ENCODE measurements at places on chromosomes 6 and 20.

DNA sequence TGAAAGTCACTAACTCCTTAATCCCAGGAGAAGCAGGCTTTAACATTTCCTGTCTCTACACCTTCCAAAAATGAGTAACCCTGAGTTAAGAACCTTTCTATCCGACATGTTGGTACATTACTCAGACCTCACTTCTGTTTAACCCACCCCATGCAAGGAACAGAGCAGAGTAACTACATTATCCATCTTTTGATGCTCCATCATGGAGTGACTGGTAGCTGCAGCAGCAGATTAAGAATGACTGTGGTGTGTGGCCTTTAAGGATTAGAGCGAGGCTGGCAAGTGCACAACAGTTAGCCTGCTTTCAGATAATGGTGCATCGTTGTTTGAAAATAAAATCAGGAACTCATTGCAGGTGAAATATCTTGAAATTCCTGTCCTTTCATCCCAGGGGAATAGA lies 2.0 kb downstream of the TRAF3IP2 start:
- no peak for DNase-seq

DNA sequence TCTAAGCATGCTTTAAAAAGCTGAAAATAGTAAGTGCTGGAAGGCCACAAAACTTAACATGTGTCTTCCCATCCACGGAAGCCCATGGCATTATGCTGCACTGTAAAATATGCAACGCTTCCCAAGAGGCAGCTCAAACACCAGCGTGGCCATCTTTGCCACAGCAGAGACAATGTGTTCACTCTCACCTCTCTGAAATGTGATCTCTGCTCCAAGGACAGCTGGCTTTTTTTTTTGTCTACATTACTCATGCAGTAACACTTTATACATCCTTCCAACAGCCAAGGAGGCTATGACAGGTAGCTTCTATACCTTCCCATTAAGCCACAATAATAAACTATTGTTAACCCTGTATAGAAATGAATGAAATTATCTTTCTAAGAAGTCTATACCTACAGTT lies 49.2 kb downstream of the BLOC1S5 start:
- DNase-seq = no peak

DNA sequence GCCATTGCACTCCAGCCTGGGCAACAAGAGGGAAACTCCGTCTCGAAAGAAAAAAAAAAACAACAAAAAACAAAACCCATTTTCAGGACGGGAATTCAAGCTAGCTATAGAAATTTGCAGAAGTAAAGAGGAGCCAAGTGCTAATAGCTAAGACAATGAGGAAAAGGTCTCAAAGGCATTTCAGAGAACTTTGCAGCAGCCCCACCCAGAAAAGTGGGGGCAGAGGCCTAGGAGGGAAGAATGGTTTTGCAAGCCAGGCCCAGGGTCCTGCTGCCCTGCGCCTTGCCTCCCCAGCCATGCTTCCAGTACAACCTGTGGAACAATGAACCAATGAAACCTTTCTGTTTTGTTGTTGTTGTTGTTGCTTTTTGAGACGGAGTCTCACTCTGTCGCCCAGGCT lies 38.3 kb upstream of the SAMHD1 start:
- DNase-seq = no peak

DNA sequence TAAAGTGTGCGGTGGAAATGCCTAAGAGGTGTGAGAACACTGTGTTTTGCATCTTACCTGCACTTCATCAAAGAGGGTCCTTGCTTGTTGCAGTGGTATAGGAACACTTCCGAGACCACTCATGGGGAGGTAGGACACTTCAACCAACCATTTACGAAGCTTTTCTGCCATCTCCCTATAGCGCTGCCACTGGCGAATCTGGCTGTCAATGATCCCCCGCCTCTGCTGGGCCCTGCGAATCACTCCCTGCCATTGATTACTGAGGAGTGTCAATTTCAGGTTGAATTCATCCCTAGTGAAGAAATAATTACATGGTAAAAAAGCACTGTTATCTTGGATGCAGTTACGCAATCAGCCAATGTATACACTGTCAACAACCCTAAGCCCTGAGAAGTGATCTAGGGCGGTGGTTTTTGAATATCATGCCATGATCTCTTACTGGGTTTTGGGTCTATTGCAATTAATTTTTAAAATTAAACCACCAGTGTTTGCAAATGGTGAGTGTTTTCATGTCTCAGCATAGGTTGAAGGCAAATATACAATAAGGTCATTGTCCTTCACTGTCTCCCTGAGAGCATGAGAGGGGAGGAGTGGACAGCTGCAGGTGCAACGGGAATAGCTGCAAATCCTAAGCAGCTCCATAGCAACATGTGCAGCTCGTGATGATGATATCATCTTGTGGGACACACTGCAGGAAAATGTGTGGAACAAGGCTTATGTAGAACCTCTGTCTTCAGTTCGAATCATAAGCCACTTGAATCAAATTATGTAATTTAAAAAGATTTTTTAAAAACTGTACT lies 400.6 kb downstream of the ESR1 start:
- DNase-seq = no peak

DNA sequence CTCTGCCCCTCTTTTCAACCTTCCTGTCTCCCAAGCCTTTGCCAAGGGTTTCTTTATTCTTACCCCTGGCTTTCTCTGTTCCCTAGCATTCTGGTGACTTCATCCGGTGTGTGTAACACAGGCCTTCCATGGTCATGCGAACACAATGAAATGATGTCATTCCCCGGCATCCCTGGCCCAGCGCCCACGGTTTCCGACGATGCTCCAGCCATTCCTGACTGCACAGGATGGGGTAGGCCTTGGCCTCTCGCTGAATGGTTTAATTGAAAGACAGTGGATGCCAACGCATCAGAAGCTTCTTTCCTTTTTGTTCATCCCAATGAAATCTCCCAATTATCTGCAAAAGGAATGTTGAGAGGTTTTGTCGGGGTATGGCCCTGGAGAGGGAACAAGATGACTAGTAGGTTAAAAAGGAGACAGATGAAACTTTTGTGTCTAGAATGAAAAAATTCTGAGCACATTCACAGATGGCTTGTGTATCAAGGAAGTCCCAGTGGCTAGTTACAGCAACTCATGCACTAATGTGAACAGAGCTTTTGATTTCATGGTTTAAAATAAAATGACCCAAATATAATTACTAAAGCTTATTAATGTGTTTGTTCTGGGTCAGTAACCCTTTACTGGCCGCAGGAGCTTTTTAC lies 655.0 kb downstream of the QKI start:
- no peak for DNase-seq

- DNase-seq = no peak
These were observed 109.6 kb upstream of the CARMIL1 start for GRCh38 chr6:25169553-25169952.

DNA sequence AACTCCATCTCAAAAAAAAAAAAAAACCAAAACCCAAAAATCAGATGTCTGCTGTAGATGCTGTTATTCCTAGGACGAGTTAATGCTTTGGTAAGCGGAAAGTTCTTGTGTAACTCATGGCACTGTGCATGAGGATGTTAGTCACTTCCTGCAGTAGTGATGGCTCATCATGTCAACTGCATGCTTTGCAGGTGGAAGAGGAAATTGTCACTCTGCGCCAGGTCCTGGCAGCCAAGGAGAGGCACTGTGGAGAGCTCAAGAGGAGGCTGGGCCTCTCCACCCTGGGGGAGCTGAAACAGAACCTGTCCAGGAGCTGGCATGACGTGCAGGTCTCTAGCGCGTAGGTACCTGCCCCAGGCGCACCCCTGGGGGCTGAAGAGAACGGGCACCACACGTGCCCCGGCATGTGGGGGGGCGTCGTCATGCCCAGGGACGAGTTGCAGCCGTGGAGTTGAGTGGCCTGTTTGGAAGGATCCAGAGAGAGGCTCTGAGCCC lies 8.5 kb downstream of the TPD52L2 start:
- DNase-seq = no peak

GRCh38 chr6:33329058-33329457 lies 11.5 kb upstream of the ZBTB22 start:
- no peak for DNase-seq

GRCh38 chr20:47427746-47428145 lies 71.2 kb upstream of the ZMYND8 start:
- DNase-seq = no peak

- no peak for DNase-seq
These were observed 9.1 kb downstream of the BCAS1 start for GRCh38 chr20:54061101-54061881.

DNA sequence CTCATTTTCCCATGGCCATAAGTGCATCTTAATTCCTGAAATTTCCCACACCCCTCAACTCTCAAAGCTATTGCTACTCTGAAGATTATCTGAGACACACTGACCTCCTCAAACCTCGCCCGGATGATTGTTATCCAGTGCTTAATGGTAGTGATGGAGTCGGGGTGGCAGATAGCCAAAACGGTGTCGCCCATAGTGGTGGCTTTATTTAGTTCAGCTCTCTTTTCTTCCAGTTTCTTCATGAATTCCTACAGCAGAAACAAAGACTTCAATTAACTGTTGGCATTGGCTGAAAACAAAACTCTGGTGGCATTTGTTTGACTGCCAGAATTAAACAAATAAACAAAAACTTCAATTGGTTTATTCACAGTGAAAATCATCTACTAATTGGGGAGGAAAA lies 165.4 kb downstream of the DST start:
- DNase-seq = no peak

DNA sequence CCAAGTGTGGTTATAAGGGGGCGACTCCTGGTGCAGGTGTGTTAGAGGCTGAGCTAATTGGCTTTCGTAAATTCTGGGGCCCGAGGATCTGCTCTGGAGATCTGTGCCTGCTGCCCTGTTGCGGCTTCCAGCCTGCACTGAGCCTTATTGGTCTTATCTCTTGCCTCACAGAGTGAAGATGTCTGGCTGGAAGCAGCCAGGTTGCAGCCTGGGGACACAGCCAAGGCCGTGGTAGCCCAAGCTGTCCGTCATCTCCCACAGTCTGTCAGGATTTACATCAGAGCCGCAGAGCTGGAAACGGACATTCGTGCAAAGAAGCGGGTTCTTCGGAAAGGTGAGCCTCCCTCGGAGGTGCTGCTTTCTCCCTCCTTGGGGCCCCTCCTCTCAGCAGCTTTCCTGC lies 20.0 kb downstream of the PRPF6 start:
- DNase-seq = no peak

DNA sequence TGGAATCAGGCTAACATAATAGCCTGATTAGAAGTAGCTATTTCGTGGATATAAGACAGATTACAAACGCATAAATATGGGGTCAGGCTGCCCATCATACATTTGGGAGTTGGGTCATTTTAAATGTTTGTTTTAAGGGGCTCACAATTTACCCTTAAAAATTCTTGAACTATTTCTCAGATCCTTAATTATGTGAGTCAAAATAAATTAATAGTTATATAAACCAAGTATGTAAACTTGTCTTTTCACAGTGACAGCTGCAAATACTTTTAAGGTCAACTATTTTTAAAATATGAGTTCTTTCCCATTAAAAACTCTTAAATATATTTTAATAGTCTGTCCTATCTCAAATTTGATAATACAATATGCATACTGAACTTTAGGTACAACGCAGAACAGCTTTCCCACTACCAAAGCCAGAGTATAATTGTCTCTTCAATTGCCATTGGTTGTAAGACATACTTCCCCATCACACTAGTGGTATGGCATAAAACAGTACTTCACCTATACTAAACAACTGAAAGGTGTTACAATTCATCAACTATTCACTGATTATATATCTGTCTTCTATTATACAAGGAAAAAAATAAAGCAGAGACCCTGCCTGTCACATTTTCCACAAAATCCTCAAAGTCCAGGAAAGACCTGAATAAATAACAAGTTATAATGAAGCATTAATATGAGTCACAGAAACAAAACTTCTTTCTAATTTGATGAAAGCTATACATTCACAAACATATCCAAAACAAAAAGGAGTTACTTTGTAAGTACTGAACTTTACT lies 80.8 kb upstream of the COL21A1 start:
- no peak for DNase-seq

GRCh38 chr6:101640131-101640530 lies 246.6 kb downstream of the GRIK2 start:
- no peak for DNase-seq

GRCh38 chr6:112038268-112038667 lies 15.6 kb upstream of the CCN6 start:
- no peak for DNase-seq

DNA sequence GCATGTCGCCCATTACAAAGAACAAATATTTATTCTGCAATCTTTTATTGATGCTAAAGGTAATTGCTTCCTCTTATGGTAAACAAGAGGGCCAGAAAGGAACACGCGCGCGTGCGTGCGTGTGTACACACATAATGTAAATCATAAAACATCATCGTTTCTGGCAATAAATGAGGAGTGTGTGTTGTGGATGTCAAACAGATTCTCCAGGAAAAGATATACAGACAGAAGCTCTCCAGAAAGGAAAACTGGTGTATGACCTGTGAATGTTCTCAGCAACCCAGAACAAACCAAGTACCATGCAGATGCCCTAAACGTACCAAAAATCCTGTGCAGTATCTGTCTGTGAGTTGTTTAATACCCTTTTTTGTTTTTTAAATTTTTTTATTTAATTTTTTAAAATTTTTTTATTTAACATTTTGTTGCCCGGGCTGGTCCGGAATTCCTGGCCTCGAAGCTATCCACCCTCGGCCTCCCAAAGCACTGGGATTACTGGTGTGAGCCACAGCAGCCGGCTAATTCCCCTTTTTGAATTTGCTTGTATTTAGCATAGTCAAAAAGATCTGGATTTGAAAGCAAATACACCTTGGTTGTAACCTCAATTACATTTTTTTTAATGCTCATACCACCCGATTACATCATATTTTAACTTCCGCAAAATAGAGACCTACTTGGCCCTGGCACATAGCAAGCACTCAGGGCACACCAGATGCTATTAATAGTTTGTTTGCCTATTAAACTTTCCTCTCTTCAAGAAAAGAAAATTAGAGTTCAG lies 909 bp upstream of the NUDT3 start:
- no peak for DNase-seq

DNA sequence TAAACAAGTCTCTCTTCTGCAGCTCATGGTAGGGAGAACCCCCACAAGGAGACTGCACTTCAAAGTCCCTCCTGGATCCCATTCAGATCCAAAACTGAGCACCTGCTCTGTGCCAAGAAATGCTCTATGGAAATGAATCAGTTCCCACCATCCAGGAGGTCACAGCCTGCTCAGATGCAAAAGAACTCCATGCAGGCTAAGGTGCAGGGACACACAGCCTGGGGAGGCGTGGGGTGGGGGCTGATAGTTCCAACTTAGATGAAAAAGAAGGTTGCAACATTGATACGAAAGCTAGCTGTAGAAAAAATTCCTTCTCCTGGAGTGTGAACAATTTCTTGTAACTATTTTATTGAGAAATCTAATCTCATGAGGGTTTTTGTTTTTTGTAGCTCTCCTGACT lies 111.0 kb upstream of the TMEM170B start:
- DNase-seq = no peak

DNA sequence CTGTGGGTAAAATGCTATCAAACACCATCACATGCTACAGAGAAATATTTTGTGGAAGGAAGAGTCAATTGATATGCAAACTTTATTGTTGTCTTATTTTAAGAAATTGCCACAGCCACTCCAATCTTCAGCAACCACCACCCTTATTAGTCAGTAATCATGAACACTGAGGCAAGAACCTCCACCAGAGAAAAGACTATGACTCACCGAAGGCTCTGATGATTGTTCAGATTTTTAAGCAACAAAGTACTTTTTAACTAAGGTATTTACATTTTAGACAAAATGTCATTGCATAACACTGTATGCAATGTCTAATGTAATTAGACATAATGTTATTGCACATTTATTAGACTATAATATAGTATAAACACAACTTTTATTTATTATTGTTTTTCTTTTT lies 26.2 kb upstream of the MMP24 start:
- no peak for DNase-seq
